Tibial nerve (tissue), 4 donors: ENCODE measurements at places on chromosomes 16 and 17.

- H3K4me3 ChIP-seq = no peak overlapping the region
- no peaks in the 10 kb centered on the region for H3K36me3 ChIP-seq
- H3K4me1 ChIP-seq = peaks cover 14% of the 10 kb centered on the region
- H3K27me3 ChIP-seq = no peaks in the 10 kb centered on the region
Observed at GRCh38 chr17:55575058-55575636, 63.9 kb upstream of the SMIM36 start.

DNA sequence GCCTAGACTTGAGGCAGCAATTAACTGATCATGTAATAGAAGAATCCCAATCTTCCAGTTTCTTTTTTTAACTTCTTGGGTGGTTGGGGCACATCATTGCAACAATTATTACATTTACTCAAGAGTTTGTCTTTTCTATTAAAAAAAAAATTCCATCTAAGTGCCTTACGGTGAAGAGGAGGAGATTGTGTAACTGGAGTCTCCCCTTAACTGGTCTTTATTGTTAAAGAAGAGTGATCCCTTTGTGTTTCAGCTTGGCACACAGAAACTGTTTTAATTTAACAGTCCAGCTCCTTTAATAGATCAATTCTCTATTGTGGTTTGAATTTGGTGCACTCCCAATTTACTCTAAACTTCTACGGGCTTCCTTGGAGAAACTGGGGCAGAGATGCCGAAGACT, 75.2 kb downstream of the FTO start:
- no peak overlapping the region for H3K27ac ChIP-seq
- H3K4me3 ChIP-seq = no peak overlapping the region
- no peaks in the 10 kb centered on the region for H3K36me3 ChIP-seq
- peaks cover 20% of the 10 kb centered on the region for H3K4me1 ChIP-seq
- H3K27me3 ChIP-seq = no peaks in the 10 kb centered on the region

DNA sequence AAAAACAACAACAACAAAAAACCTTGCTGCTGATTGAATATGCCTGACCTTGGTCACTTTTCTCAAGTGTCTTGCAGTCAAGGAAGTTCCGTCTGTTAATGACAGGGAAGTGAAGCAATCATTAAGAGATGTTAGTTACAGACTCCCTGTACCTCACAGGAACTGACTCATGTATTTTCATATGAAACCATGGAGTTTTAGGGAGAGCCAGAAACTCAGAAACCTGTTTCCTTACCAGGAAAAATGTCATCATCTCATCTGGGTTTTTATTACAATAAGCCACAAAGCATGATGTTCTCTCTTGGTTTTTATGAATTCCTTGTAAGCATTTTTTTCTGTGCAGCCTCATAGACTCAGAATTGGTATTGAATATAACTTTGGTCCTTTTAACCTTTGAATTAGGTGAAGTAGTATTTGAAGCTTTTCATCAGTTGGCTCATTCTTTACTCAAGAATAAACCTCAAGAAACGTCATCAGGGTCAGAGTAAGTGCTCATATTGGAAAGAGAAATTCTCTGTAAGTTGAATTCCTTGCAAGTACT, 10.3 kb downstream of the LYRM1 start:
- no peaks in the 10 kb centered on the region for H3K4me1 ChIP-seq
- H3K27me3 ChIP-seq = no peaks in the 10 kb centered on the region
- H3K4me3 ChIP-seq = no peak overlapping the region
- no peaks in the 10 kb centered on the region for H3K36me3 ChIP-seq
- no peak for DNase-seq

- no peaks in the 10 kb centered on the region for H3K27me3 ChIP-seq
- no peak for DNase-seq
- H3K4me1 ChIP-seq = no peaks in the 10 kb centered on the region
Observed at GRCh38 chr16:81669473-81670350, 109.4 kb upstream of the PLCG2 start.

DNA sequence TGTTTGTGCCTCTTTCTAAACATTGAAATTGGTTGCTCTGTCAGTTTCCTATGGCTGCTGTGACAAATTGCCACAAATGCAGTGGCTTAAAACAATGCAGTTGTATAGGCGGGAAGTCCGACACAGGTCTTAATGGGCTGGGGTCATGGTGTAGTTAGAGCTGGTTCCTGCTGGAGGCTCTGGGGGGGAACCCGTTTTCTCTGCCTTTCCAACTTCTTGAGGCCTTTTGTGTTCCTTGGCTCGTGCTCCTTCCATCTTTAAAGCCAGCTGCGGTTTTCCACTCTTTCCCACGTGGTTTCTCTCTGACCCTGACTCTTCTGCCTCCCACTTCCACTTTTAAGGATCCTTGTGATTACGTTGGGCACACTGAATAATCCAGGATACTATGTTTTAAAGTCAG, 12.5 kb downstream of the EPN2 start:
- no peak overlapping the region for H3K4me3 ChIP-seq
- no peaks in the 10 kb centered on the region for H3K27me3 ChIP-seq
- no peak for DNase-seq
- no peaks in the 10 kb centered on the region for H3K36me3 ChIP-seq
- H3K4me1 ChIP-seq = no peaks in the 10 kb centered on the region

- no peak for DNase-seq
- H3K4me1 ChIP-seq = no peaks in the 10 kb centered on the region
- no peaks in the 10 kb centered on the region for H3K36me3 ChIP-seq
- H3K27ac ChIP-seq = no peak overlapping the region
Observed at GRCh38 chr17:27973258-27974044, 69.0 kb upstream of the NLK start.

GRCh38 chr17:14594690-14595089, 293.8 kb downstream of the HS3ST3B1 start:
- no peak for DNase-seq
- no peak overlapping the region for H3K27ac ChIP-seq
- H3K4me3 ChIP-seq = no peak overlapping the region
- no peaks in the 10 kb centered on the region for H3K27me3 ChIP-seq
- H3K36me3 ChIP-seq = no peaks in the 10 kb centered on the region
